ENCODE measurements at places on chromosomes 3 and 15.

GRCh38 chr3:155443815-155444214 is 150.3 kb upstream of the STRIT1 start:
- no peak for DNase-seq

DNA sequence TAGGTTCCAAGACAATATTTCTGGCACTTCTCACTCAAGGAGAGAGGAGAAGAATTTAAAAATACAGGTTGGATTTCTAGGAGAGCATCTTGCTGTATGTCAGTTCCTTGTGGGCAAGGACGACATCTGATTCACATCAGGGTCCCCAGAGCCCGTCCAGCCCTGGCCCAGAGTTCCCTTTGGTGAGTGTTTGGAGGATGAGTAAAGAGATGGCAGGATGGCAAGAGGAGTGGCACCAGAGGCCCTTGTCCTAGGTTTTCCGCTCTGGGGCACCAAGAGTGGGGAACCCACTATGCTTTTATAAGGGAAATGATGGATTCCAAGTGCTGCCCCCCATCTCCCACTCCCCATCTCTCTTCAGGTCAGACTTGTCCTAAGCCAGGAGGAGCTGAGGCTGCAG is 181.8 kb downstream of the TBC1D2B start:
- DNase-seq = no peak

- no peak for DNase-seq
Observed at GRCh38 chr3:126704494-126705214, 614 bp downstream of the CHCHD6 start.

DNA sequence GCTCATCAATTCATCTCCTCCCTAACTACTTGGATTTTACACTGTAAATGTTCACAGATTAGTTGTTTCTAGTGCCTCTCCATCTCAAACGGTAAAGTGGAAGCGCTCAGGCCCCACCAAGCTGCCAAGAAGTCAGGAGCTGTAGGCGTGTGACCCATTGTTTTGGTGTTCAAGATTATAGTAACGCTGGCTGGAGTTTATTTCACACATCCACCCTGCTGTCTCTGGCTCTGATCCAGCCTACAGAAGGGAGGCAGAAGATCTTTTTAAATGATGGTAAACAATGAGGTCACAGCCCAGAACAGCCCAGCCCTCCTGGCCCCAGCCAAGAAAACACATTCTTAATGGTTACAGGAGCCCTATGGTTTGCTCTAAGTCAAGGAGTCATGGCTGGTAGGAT is 25.7 kb upstream of the GALNT15 start:
- no peak for DNase-seq

DNA sequence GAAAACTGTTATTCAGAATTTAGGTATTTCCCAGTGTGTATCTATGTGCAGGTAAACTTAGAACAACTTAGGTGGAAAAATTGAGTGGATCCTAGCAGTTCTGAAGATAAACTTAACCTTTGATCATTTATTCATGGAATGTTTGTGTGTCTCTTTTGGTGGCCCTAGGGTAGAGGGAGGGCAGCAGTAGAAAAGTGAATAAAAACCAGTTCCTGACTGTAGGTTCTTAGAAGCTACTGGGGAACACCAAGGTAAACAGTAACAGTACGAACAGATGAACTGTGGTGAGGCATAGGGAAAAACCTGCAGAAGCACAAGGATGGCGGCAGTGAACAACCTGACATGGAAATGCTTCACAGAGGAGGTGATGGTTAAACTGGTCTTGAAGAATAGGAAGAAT is 2.5 kb downstream of the SNRK start:
- no peak for DNase-seq

- no peak for DNase-seq
Observed at GRCh38 chr3:123076496-123077418, 9.9 kb downstream of the PDIA5 start.

DNA sequence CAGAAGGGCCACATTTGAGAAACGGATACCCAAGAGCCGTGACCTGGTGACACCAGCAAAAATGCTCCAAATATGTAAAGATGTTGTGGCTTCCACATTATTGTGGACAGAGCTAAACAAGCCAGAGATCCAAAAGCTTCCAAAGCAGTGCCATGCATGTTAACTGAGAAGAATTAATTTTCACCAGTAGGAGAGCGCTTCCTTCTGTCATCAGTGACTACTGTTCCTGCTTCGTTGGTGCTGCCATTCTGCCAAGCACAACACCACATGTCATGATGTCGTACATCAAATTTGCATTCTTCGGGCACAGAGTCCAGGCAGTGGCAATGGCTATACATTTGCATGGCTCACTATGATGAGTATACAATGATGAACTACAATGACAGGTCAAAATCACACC is 19.1 kb upstream of the CHST2 start:
- no peak for DNase-seq

GRCh38 chr15:28020644-28021043 is 78.5 kb downstream of the OCA2 start:
- DNase-seq = no peak

DNA sequence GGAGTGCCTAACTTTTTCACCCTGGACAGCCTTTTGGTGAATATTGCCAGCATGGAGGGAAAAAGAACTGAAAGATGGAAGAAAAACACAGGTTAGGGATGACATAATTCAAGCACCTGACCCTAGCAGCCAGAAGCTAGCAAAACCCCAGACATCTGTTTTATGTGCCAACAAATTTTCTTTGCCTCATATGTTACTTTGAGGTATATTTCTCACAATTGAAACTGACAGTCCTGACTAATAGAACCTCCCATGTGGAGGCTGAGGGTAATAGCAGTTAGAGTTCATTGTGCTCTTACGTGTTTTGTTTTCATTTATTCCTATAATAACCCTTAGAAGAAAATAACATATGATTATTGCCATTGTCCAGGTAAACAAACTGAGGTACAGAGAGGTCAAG is 71.5 kb upstream of the SLC25A26 start:
- DNase-seq = no peak

DNA sequence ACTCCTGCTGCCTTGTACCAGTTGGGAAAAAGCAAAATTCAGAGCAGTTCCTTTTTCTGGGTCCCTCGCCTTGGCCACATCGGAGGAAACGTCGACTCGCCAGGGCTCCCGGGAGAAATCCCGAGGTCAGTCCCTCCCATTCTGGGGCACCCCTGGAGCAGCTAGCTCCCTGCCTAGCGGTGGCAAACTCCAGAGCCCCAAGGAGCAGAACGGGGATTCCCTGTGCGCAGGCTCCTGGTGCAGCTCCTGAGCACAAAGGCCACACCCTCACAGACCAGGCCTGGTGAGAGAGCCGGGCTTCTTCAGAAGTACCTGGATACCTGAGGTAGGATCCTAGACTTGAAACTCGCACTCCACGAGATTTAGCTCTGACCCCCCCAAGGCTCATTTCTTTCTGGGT is 2.6 kb downstream of the LRRC3B start:
- DNase-seq = no peak

DNA sequence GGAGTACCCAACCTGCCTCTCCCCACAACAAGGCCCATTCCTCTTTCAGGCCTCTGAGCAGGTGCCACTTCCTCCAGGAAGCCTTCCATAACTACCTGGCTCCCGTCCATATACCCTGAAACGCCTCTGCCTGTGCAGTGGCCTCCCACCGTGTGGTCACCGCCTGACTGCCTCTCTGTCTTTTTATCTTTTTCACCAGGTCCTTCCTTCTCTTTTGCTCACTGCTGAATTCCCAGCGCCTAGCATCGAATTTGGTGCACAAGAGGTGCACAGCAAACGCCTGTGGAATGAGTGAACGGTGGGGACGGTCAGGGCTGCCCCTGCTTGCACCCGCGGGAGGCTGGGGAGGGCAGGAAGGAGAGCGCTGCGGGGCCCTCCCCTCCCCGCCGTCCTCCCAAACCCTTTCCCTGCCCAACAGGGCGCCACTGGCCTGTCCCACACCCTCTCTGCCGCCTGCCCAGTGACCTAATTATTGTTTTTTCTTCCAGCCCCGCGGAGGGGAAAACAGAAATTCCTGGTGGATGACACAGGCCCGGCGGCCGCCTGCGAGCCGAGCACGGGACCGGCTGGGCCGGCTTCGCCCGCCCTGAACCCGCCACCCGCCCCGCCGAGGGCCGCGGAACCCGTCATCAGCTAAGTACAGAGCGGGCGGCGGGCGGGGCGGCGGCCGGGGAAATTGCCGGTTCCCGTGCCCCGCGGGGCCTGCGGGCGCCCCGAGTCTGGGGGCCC is 140.1 kb downstream of the SMAD6 start:
- peak; percentile 18 for DNase-seq

GRCh38 chr15:73328981-73329380 is 39.8 kb downstream of the HCN4 start:
- no peak for DNase-seq

DNA sequence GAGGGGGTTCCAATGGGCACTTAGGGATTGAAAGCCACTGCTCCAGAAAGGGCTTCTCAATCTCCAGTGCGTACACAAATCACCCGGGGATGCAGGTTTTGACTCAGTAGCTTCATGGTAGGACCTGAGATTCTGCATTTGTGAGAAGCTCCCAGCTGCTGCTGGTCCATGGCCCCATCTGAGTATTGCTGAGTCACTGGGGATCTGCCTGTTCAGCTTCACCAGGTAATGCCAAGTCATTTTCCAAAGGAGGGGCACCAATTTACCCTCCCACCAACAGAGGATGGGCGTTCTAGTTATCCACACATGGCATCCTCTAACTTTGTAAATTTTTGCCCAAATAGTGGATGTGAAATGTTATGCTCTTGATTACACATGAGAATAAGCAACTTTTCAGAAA is 12.9 kb upstream of the CEMIP start:
- no peak for DNase-seq

- DNase-seq = no peak
Observed at GRCh38 chr3:110900576-110900975, 171.0 kb upstream of the NECTIN3 start.

GRCh38 chr15:60072826-60073465 is 68.8 kb downstream of the FOXB1 start:
- DNase-seq = no peak

DNA sequence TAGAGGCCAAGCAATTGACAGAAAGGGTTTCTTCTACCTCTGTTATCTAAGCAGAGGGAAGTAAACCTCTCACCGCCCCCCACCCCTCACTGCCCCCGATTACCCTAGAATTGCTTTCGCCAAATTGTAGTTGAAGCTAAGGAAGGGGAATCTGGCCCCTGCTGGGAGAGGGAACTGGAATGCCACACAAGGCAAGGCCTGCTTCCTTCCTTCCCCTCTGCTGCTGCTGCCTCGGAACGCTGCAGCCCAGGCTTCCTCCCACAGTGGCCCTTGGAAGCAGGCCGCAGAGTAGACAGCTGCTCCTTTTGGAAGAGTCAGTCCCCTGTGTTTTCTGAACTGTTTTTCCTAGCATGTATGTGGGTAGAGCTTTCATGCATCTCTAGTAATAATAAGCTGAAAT is 21.6 kb downstream of the RLBP1 start:
- DNase-seq = no peak

- DNase-seq = no peak
Observed at GRCh38 chr15:75158402-75158801, 43.3 kb upstream of the C15orf39 start.

DNA sequence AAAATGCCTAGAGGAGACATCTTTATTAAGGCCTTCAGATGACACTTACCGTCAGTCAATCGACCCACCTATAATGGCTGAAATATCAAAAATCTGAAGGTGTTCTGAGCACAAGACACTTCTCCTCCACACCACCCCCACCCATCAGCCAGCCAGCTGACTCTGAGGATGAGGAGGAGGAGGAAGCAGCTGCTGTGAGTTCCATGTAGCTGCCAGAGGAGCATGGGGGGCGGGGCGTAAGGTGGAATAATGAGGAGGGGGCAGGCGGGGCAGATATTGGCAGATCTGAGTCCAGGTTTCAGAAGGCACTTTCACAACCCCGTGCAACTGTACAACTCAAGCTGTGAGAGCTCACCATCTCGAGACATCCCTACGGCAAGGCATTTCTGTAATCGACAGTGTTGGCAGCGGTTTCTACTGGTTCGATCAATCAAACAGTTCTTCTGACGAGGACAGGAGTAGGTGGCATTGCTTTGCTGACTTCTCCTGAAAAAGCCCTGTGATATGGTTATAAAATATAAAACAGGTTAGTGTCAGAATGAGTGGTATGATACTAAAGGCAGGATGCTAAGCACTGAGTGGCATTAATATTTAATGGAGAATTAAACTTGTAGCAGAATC is 35.4 kb upstream of the ICE2 start:
- DNase-seq = no peak
